B cell (primary cell): ENCODE measurements at places on chromosomes 5 and 9. TPM values are rescaled to one million over a fixed set of nuclear protein-coding genes. Genes with fewer than 3 reads are reported as not detected.
A peak's percentile ranks its signal among the peaks of the same experiment; 100 is the strongest.

GRCh38 chr5:110475529-110475928 lies 250.9 kb downstream of the TMEM232 start:
- DNase-seq: no peak

- no peak for DNase-seq
Measured at GRCh38 chr9:112112941-112113681, 62.0 kb downstream of the SUSD1 start.

DNA sequence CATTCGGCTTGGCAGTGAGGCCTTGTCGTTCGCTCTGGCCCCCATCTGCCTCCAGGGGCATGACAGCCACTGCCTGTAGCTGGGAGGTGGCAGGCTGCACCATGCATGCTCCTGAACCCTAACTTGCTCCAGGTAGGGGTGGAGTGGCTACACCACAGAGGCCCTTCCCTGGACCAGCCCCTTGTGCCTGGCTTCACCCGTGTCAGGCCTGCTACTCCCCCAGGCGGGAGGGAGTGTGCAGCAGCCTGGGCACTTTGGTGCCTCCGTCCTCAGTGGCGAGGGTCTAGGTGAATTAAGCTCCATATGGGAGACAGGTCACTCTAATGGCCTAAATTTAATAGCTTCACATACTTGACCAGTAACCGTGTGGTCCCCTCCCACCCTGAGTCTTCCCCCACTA lies 59.4 kb upstream of the LMX1B start:
- DNase-seq: no peak

DNA sequence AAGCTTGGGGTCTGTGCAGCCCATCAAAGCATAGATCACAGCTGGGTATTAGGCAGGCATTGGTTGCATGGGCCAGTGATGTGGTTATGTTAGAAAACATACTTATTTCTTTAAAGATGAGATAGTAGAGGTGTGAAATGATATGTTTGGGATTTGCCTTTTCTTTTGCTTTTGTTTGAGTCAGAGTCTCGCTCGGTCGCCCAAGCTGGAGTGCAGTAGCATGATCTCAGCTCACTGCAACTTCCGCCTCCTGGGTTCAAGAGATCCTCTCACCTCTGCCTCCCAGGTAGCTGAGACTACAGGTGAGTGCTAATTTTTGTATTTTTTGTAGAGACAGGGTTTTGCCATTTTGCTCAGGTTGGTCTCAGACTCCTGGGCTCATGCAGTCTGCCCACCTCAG lies 84.8 kb downstream of the PDE6A start:
- DNase-seq: no peak

- no peak for DNase-seq
Measured at GRCh38 chr5:4196744-4197143, 601.1 kb downstream of the IRX1 start.

GRCh38 chr5:31855134-31856040 lies 216.5 kb downstream of the PDZD2 start:
- DNase-seq: no peak

DNA sequence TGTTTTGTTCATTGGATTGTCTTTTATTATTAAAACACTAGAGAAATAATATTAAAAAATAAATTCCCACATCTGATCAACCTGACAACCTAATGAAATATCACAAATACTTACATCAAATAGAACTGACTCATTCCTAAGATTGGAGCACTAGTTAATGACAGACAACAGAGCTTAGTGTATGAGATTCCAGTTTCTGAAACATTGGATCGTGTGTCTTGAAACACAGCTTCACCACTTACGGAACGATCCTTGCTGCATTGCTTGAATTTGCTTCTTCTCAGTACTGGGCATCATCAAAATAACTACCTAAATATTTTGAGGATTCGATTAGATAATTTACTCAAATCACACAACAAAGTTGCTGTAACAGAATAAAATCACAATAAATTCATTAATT lies 667.2 kb upstream of the CDH18 start:
- no peak for DNase-seq

- DNase-seq: no peak
Measured at GRCh38 chr9:120837921-120838320, 4.8 kb downstream of the PSMD5 start.

Gene ADCY2
- total RNA-seq: not detected in 2 replicates

GRCh38 chr5:16265141-16265540 lies 85.5 kb upstream of the MARCHF11 start:
- DNase-seq: no peak

DNA sequence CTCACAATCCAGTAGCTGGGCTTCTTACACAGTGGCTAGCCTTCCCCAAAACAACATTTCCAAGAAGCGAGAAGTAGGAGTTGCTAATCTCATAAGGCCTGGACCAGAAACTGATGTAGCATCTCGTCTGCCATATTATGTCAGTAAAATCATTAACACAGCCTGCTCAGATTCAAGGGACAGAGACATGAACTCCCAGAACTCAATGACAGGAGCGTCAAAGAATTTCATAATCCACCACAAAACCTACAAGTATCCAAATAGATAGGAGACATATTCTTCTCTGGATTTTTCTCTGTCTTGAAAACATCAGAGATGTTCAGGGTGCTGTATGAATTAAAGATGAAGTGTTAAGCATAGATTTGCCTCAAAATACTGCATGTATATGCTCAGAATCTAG lies 457.6 kb upstream of the ACTBL2 start:
- no peak for DNase-seq

Gene ST8SIA4
- 42.6 and 49.3 TPM in 2 replicates for total RNA-seq

Gene RLN1
- total RNA-seq: 1.4 and 2.0 TPM in 2 replicates

Gene NAIP
- total RNA-seq: 26.8 and 29.6 TPM in 2 replicates

GRCh38 chr9:35426627-35427026 lies 63.3 kb upstream of the RUSC2 start:
- no peak for DNase-seq

Gene SLCO6A1
- not detected in 2 replicates for total RNA-seq

DNA sequence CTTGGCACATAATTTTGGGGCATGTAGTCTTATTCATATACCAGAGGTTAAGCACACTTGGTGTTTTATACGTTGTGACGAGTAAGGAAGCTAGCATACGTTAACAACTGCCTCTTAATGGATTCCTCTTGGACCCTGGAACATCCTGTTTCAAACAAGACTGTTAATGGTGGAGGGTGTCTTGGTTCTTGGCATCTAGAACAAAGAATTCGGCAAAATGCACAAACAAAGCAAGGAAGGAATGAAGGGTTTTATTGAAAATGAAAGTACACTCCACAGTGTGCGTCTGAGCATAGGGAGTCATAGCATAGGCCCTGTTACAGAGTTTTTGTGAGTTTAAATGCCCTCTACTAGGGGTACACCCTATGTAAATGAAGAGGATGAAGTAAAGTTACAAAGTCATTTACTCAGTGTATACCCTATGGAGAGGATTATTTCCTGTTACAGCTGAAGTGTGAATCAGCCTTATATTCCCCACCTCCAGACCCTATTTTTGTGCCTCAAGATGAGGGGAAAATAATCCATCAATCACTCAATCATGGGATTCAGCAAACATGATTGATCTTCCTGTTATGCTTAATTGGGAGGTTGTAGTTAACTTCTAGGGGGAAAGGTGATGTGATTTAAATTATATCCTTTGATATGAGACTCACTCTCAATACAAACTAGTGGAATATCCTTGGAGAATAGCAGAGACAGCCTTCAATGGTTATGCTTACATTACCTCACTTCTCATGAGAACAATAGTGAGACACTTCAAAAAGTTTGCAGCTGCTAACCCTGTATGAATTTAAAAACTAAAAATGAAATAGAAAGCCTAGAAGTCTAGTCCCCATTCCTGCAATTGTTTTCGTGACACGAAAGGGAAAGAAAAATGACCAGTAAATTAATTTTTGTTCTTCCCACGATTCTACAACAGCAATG lies 84.9 kb upstream of the MYO10 start:
- no peak for DNase-seq

- DNase-seq: no peak
Measured at GRCh38 chr9:16809912-16810610, 60.4 kb downstream of the BNC2 start.

Gene KIF24
- 0.79 and 0.87 TPM in 2 replicates for total RNA-seq

Gene INSL6
- not detected in 2 replicates for total RNA-seq

Gene PRPF4
- 28.2 and 30.8 TPM in 2 replicates for total RNA-seq

DNA sequence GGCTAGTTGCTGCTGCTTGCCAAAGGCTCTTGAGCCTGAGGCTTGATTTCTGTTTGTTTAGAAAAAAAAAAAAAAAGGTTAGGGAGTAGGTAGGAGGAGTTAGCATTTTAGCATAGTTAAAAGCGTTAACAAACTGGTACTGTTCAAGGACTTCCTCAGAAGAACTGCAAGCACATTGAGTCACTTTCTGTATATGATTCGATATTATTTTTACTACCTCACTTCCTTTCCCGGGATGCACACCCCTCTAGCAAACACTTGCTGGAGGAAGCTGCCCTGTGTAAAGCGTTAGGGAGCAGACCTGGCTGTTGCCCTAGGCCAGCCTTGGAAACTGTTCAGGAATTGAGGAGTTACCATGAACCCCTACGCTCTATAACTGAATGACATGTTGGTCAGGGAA lies 15.7 kb upstream of the CEP120 start:
- DNase-seq: no peak

GRCh38 chr5:160318409-160318808 lies 6.0 kb upstream of the CCNJL start:
- no peak for DNase-seq

Gene OR1J2
- not detected in 2 replicates for total RNA-seq

- DNase-seq: no peak
Measured at GRCh38 chr9:35691757-35692301, 2.1 kb upstream of the TPM2 start.

DNA sequence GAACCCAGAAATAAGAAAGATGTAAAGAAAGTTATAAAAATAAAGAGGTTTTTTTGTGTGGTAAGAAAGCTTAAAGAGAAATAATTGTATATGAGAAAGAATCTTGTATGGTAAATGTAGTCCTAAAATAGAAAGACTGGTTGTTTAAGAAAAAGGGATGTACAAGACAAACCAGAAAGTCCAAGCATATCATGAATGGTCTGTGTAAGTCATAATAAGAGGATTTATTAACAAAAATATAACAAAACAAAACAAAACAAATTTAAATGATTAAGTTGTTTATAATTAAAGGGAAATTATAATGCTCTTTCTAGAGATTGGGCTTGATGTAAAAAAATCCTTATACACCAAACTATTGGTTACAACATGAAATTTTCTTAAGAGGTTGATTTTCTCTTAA lies 590.4 kb upstream of the PTGER4 start:
- no peak for DNase-seq

DNA sequence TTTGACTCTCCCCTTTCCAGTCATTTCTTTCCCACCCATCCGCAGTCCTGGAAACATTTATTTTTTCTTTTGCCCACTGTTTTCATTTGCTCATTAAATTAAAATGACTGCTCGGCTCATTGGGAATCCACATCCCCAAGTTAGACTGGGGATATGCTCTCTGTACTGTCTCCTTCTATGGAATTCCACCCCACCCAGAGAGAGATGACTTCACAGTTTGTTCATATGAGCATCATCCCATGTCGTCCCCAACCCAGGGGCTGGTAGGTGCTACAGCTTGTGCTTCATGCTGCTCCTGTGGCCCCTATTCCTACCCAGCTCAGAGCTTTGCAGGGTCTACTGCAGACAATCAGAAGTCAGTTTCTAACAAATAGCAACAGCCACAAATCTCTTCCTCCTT lies 16.5 kb upstream of the RARS1 start:
- DNase-seq: no peak

Gene GAS1
- total RNA-seq: 0.15 and 0.39 TPM in 2 replicates

Gene GGTA1
- total RNA-seq: not detected in 2 replicates

DNA sequence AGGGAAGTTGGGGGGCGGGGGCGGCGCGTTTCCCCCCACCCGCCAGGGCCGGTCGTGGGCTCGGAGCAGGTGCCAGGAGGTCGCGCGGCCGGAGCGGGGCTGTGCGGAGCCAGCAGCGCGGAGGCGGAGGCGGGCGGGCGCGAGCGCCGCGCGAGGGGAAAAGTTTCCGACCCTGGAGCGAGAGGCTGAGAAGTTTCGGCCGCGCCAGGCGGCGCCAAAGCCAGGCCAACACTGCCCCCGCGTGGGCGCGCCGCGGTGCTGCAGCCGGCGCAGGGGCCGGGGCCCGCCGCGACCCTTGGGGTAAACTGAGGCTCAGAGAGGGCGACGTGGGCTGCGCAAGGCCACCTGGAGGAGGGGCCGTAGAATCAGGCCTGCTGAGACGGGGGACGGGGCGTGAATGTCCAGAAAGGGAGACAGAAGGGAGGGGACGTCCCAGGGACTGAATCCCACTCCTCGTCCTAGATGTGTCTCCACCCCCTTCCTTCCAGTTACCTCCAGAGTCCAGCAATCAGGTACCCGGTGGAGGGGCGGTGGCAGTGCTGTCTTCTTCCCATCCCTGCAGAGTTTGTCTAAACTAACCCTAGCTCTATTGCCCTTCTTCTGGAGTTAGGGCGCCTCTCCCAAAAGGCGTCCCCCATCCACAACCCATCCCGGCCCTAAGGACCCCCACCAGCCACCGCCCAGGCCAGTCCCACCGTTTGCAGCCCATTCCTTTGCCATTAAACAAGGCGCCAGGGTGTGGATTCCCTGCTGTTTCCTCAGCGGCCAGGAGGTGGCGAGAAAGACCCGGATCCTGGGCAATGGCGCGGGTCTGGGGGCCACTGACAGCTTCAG lies 10.2 kb downstream of the C9orf50 start:
- DNase-seq: peak; percentile 81
